ENCODE measurements at places on chromosomes 1 and 21.

DNA sequence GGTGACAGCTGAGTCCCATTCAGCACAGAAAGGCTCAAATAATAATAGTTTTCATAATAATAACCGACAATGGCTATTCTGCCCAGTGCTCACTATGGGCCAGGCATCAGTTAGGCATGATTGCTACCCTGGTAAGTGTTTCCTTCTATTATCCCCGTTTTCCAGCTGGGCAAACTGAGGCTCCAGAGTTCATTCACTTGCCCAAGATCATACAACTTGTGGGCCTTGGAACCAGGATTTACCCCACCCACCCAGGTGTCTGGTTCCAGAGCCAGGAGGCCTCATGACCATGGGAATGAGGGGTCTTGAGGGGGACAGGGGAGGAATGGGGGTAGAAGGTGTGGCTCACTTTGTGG, 518 bp downstream of the PLOD1 start:
- DNase-seq = no peak

GRCh38 chr1:8047112-8047511, 21.0 kb upstream of the ERRFI1 start:
- no peak for DNase-seq

DNA sequence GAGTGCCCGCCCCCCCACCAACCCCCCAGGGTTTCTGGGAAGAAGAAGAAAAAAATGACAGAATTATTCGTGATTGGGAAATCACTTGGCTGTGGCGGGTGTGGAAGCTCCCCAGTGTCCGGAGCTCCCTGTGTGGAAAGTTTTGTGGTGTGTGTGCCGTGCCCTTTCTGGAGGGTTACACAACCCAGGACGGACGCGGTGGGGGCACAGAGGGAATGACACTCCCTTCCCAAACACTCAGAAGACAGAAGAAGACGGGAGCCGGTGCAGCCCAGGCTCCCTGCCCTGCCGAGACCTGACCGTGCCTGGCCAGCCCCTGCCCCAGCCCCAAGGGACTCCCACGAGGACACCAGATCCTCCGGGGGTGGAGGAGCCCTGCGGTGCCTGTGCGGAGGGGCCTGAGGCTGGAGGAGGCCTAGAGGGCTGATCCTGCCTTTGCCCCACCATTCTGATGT, 33.0 kb upstream of the ADARB1 start:
- no peak for DNase-seq

DNA sequence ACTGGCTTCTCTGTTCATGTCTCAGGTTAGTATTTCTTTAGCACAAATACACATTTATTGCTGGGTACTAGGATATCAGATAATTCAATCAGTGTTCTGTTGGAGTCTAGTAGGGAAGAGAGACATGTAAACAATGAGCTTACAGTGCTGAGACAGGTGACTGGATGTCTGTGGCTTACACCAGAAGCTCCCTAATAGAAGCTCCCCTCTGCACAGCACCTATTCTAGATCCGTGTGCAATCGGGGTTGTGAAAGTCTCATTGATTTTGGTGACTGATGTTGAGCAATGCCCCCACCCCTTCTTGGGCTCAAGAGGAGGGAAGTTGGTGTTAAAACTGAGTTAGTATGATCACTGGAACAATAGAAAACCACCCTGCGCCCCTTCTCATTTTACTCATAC, 279.2 kb downstream of the RPS6KC1 start:
- DNase-seq = no peak
